ENCODE measurements at places on chromosomes 2 and 18. TPM values are rescaled to one million over a fixed set of nuclear protein-coding genes. Genes with fewer than 3 reads are reported as not detected.

- no peak for DNase-seq
Observed at GRCh38 chr18:25739376-25739775, 351.0 kb downstream of the SS18 start.

Gene OTOS
- not detected for total RNA-seq

GRCh38 chr2:71889759-71890684 is 257.6 kb downstream of the CYP26B1 start:
- DNase-seq: peak; percentile 97

DNA sequence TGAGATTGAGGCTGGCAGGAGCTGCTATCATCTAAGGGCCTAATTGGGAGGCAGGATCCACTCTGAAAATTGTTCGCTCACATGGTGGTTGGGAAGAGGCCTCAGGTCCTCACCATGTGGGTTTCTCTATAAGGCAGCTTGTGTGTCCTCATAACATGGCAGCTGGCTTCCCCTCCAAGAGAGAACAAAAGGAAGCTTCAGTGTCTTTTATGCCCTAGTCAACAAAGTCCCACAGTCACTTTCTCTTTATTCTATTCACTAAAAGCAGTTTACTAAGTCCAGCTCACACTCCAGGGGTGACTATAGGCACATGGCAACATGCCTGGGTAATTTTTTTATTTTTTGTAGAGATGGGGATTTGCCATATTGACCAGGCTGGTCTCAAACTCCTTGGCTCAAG is 5.8 kb upstream of the ITGAV start:
- no peak for DNase-seq

DNA sequence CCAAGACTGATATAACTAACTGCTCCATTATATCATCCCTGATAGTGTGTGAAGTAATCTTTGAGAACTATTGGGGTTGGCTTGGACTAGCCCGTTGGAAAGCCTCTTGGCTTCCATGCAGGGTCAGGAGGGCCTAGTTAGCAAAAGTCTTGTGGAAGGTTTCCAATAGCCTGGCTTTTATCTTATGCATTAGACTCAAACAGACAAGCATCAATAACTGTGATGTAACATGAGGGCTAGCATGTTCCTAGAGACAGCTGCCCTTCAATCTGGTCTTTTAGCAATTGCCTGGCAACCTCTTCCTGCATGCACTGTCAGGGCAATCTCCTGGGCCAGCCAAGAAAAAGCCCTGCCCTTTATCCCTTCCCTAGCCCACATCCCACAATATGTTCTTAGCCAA is 18.2 kb downstream of the SLC8A1 start:
- no peak for DNase-seq

- no peak for DNase-seq
Observed at GRCh38 chr2:27756544-27757498, 14.7 kb upstream of the MRPL33 start.

DNA sequence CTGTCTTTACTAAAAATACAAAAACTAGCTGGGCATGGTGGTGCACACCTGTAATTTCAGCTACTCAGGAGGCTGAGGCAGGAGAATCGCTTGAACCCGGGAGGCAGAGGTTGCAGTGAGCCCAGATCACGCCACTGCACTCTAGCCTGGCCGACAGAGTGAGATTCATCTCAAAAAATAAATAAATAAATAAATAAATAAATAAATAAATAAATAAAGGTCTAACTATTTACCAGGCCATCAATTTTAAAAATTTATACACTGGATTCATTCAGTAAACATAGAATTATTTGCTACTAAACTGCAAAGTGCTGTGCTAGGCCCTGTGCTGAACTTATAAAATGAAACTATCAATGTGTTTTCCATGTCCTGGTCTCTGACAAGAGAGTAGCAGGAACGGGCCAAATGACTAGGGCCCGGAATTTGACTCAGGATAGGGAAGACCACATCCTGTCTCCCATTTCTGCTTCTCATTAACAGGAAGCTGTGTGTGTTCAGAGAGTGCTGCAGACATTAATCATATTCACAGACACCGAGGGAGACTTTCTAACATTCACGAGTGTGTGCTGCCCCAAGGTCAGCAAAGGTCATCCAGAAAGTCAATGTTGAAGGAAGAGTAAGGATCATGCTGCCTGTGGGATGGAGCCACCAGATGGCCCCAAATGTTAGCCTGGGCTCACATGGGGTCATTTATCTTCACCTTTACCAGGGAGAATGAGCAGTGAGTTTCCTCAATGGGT is 95.8 kb downstream of the SPP2 start:
- DNase-seq: peak; percentile 100

DNA sequence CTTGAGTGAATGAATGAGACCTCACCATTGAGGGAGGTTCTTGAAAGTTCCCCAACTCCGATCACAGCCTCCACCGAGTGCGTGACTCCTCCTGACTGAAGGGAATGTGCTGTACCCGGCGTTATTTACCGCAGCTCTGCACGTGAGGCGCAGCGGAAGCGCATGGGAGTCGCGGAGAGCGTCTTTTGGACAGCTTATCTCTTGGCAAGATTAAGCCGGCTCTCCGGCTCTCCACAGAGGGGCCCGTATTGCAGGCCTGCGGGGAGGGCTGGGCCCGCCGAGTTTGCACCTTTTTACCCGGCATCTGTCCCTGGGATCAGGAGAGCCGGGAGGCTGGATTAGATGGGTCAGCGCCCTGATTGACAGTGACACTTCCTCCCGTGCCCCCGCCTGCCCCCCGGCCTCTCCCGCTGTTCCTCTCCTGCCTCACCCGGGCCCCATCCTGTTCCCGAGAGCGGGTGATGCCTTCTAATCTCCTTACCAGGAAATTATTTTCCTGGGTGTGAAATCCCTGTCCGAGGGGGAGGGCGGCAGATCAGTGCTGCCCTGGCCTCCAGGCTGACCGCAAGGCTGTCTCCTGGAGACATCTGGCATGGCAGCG is 176.3 kb downstream of the INHBB start:
- DNase-seq: no peak

Gene TANC1
- total RNA-seq: 24.4 TPM

Gene CHRND
- total RNA-seq: not detected

DNA sequence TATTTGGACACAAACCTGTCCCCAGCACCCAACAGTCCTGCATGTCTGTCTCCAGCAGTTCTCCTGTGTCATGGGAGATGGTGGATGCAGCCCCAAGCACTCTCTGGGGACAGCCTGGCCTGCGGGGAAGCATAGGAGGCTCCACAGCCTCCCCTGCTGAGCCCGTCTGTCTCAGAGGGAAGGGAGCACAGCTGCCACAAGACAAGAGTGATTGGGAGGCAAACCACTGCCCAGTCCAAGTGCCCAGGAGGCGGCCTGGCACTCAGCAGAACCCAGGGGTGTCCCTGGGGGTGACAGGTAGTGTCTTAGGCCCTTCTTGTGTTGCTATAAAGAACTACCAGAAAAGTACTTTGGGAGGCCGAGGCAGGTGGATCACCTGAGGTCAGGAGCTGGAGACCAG is 211.2 kb upstream of the MYT1L start:
- DNase-seq: no peak

Gene ANKZF1
- total RNA-seq: 27.5 TPM

DNA sequence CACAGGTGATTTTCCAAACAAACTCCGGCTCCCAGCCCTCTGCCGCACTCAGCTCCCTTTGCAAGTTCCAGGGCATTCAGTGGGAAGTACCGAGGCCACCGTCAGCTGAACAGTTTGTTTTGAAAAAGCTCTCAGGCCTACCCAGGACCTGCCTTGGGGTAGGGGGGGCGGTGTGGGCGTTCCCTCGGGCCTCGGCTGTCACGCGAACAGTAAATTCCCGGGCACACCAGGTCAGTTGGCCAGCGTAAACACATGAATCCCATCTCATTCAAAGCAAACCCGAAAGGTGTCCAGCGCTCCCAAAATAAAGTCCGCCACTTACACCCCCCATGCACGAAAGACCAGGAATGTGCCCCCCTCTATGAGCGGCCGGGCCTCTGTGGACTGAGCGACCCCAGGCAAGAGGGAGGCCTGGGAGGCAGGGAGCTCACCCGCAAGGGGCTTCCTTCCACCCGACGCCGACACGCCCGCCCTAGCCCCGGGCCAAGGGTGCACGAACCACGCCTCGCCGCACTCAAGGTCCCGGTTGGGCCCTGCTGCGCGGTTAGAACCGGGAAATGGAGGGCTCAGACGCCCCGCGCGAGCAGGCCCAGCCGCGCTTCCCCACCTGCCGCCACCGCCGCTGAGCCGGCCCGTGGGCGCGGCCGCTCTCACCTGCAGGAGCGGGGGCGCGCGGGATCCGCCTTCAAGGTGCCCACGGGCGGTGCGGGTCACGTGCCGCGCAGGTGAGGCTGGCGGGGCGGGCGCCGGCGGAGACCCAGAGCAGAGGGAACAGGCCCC is at the start of gene WDSUB1:
TSS of gene WDSUB1 (minus strand) at position 775 of the 780 bp plus-strand sequence. CDS start 3,634 bp downstream, outside the sequence.
- DNase-seq: peak; percentile 75

DNA sequence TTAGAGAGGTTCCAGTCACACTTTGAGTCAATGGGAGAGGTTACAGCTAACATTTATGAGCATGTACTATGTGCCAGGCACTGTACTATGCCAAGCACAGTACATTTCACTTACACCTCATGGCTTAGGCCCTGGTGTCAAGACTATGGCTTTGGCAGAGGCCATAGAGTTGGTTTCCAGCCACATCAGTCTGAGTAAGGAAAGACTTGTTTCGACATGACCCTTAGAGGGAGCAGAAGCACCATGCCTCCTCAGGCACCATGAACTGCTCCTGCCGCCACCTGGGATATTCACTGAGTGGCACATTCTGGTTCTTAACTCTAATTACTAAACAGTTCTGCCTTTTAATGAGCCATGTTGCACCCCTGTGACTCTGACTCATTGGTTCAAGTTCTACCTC is 12.7 kb downstream of the DGUOK start:
- peak; percentile 58 for DNase-seq

DNA sequence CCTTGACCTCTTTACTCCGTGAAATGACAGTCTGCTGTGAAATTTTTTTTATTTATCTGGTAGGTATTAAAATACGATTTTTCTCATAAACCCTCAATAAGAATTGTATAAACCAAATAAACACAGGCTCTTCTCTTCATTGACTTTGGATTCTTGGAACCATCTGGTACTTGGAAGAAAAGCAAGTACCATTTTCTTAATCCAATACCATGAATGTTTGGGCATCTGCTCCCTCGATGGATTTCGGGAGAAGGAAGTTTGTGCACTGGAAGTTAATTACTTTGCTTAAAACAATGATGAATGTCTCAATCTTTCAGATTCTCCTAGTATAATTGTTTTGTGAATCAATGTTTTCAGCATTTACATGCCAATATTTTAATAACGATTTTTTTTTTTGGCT is 5.3 kb upstream of the SCG2 start:
- DNase-seq: no peak

Gene OTOF
- total RNA-seq: not detected

DNA sequence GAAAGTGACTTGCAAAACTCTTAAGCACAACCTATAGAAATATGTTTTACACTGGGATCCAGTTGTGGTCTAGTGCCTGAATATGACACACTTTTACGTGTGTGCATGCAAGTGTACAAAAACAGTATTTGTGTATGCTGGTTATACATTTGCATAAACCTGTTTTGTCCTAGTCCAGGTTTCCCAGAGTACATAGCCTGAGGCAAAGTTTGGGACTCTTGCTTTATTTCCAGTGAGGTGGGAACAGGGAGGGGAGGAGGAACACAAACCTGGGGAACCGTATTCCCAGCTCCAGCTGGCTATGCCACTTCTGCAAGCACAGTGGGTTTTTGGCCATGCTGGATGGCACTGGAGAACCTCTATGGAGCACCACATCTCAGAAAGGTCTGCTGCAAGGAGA is 481.1 kb upstream of the HS6ST1 start:
- no peak for DNase-seq

DNA sequence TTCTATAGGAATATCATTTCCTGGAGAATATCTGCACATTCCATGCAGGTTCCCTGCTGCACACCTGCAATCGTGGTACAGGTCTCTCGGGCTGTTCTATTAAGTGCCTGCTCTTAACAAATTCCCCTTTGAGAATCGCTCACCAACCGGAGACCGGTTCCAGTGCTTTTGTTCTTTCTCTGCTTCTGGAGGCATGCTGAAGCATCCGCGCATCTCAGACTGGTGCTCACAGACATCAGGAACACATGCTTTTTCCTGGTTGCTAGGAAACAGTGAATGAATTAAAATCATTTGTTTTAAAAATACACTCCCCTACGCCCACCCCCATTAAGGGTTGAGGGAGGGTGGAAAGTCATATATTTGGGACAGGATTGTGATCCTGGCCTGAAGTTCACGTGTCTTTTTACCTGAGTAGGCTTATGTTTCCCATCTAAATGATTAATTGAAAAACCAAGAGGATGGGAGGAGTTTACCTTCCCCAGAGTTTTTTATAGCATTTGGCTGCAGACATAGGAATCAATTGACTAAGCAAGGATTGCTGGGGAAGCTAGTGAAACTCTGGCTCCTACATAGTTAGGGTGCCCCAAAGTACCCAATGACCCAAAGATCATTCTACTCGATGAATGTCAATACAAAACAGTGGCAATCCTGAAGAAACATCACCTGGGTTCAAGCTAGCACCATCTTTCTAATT is at the start of gene C2orf80:
TSS of gene C2orf80 (minus strand) at position 221 of the 694 bp plus-strand sequence. CDS start 3,044 bp downstream, outside the sequence.
- DNase-seq: no peak

Measured in RPMI7951 (cell line).